Naive B cell (primary cell): ENCODE measurements at places on chromosomes 1 and 21.

DNA sequence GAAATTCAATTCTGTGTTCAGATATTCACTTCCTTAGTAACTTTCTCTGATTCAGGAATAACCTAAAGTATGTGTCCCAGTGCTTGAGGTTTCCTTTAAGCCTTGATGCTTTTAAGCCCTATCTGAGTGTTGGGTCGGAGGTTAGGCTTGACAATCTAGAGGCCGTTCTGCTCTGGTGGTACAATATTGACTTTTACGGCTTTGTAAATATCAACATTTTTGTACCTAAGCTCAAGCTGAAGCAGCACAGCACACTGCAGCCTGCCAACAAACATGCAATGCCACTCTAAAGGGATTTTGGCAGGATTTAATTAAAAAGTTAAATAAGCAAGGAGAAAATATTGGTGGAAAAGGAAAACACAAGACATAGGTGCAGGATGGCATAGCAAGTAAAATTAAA is 279.2 kb downstream of the NEGR1 start:
- DNase-seq: no peak

DNA sequence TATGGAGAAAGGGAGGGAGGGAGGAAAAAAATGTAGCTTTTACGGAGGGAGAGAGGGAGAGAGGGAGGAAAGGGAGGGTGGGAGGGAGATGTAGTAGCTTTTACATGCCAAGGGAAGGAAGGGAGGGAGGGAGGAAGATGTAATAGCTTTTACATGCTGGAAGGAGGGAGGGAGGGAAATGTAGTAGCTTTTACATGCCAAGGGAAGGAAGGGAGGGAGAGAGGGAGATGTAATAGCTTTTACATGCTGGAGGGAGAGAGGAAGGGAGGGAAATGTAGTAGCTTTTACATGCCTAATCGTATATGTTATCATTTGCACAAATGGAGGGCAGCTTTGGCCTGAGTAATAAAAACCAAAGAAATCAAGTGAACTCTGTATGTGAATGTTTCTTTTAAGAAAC is 35.6 kb downstream of the EEIG2 start:
- no peak for DNase-seq

GRCh38 chr1:82792151-82792550 is 991.4 kb downstream of the ADGRL2 start:
- no peak for DNase-seq

DNA sequence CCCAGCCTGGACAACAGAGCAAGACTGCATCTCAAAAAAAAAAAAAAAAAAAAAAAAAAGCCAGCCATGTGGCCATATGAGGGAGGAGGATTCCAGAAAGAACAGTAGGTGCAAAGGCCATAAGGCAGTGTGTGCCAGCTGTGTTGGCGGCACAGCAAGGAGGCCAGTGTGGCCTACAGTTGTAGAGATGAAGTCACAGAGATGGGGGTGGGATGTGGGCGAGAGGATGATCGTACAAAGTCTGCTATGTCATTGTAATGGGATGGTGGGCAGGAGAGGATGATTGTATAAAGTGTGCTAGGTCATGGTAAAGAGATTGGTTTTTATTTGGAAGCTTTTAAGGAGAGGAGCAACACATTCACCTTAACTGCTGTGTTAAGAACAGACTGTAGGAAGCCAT is 9.8 kb upstream of the CR1 start:
- DNase-seq: no peak

- DNase-seq: no peak
Observed at GRCh38 chr1:6667139-6667538, 34.5 kb downstream of the DNAJC11 start.

DNA sequence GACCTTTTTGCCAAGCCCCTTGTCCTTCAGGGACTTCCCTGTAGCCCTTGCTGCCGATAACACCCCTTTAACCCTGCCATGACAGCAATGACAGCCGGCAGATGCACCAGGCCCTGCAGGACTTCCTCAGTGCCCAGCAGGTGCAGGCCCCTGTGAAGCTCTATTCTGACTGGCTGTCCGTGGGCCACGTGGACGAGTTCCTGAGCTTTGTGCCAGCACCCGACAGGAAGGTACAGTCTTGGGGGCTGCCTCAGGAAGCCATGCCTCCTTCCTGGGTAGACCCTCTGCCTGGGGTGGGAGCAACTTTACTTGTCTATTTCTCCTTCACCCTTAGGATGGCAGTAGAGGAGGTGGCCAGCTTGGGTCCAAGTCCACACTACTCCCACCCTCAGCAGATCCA is 16.1 kb upstream of the PADI6 start:
- no peak for DNase-seq

DNA sequence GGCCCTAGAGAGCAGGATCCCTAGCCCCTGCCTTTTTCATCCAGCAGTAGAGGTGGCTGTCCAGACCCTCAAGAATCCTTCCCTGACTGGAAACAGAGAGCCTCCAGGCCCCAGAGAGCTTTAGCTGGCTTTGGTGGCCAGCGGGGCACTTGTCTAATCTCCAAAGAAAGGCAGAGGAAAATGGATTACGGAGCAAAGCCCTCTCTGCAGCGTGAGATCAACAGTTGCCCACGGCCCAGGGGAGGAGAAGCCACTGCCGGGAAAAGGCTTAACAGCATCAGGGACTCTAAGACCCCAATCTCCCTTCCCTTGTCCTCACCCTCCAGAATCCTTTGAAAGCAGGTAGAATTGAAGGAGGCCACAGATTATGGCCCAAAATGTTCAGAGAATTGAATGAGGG is 35.8 kb upstream of the GRIK3 start:
- no peak for DNase-seq
